ENCODE measurements at places on chromosomes 3 and 15. TPM values are rescaled to one million over a fixed set of nuclear protein-coding genes. Genes with fewer than 3 reads are reported as not detected.

The SLC28A2 gene
- not detected for total RNA-seq

DNA sequence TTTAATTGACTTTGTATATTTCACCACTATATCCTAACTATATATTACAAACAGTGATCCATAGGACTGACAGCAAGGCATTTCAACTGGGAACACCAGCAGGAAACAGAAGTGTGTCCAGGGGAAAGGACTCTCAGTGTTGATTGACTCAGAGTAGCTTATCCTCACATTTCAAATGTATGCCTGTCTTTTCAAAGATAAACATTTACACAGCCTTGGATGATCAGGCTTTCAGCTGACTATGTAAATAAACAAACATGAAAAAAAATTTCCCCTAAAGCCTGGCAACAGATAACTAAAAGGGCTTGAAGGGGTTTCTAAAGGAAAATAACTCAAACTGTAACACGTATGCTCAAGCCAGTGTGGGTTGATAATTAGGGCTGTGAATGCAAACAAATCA lies 321.8 kb downstream of the TBC1D5 start:
- no peak for DNase-seq

- no peak for DNase-seq
Measured at GRCh38 chr3:179227349-179227748, 23.6 kb downstream of the KCNMB3 start.

- no peak for DNase-seq
Measured at GRCh38 chr15:39573844-39574243, 7.0 kb upstream of the THBS1 start.

GRCh38 chr3:125057186-125057850 lies 1.5 kb upstream of the HEG1 start:
- DNase-seq: no peak

The LMOD3 gene
- total RNA-seq: 162 TPM

DNA sequence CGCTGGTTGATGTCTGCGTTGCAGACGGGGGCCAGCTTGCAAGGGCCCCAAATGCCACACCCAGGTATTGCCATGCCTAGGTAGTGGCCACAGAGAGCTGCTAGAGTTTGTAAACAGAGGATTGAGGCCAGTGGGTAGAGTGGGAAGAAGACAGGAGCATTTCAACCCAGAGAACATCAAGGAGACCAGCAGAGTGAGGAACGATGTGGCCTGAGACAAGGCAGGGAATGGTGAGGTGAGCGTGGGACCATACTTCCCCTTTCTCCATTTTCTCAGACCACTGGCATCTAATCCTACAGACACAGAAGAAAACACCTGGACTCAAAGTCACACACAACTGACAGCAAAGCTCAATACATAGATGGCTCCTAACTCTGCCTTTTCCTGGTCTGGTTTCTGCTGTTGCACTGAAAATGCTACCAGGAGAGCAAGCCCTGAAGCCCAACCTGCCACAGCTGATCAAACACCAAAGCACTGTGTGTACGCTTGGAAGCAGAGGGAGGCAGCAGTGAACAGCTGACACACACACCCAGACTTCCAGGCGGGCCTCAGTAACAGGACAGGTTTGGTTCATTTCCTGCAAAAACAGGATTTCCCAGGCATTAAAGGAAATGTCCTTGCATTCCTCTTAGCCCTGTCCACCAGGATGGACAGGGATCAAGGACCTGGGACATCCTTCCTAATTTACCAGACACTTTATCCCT lies 1.6 kb downstream of the FAM174B start:
- no peak for DNase-seq

The RAB6B gene
- 51.6 TPM for total RNA-seq

The CCRL2 gene
- total RNA-seq: 1.4 TPM

DNA sequence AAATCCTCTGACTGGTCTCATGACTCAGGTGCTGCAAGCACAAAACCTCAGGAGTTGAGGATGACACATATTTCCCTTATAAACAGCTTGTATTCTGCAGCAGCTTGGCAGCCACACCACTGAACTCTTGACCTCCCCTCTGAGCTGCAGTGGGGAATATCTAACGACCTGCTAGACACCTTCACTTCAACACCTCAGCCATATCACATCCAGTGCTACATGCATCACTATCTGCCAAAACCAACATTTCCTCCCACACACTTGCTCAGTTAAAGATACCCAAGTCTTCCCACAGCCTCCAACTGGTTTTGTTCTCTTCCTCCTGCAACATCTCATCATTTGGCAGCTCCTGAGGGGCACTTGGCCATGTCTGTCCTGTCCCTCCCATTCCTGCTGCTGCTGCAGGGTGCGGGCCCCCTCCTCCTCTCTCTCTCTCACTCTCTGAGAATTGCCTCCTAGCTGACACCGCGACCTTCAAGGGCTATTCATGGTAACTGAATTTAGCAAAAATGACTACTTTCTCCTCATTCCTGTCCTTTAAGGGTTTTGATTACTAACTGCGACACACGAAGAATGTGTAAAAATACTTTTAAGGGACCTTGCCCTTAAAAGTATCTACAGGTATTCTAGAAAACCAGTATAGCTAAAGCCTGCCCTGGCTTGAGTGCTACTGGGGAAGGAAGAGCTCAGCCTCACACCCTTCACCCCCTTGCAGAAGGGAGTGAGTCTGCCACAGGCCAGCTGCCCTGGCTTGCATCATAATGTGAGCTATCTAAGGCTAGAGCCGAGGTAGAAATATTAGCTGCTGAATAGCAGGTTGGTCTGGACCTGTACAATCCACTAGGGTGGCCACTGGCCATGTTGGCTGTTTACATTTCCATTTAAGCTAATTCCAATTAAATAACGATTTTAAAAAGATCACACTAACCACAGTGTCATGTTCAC lies 5.0 kb upstream of the CCR9 start:
- no peak for DNase-seq

The SOX14 gene
- not detected for total RNA-seq

The SLC6A20 gene
- not detected for total RNA-seq

DNA sequence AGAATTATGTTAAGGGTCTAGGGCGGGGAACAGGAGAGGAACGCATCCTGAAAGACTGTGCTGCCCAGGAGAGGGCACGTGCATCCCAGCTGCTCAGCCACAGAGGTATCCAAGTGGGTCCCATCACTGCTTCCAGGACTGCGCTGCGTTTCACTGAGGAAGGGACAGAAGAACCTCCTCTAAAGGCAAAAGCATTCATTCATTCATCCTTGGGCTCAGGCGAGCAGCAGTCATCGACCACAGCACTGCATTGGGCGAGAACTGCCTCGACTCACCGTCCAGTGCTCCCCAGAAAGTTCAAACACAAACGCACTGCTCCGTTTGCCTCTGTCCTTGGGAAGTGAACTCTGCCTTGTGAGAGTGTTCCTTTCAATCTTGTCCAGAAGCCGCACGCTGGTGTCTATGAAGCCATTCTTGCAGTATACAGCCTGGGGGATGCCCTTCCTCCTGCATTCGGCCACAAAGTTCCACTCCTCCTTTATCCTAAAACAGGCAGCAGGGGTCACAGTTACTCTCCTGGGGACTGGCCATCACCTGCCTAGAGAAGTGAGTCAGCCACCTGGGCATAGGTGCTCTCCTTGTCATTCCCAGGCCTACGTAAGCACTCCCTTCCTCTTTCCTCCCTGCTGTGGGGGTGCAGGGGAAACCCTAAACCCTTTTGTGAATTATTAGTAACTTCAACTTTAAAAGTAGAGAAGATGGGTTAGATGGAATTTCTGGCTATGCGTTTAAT lies 21.2 kb downstream of the LRRC2 start:
- DNase-seq: no peak

The COL6A5 gene
- total RNA-seq: not detected

DNA sequence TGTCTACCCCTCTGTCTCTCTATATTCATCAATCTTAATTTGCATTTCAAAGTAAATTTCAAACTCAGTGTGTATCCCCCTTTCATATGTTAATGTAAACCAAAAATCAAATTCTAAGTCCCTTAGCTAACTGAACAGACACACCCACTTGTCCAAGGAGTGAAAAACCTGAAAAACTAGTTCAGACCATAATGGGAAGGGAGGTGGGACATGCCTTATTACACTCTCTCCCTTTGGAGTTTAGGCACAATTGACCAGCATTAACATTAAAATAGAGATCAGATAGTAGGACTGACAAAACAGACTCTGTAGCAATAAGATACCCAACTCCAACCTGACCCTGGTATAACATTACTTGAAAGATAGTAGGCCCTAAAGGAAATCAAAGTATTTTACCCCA lies 247.7 kb upstream of the GADL1 start:
- no peak for DNase-seq

GRCh38 chr3:149443545-149443912 lies 31.0 kb upstream of the TM4SF4 start:
- DNase-seq: no peak

The IL17RB gene
- 3.1 TPM for total RNA-seq

The SLC51B gene
- not detected for total RNA-seq

The ZPLD1 gene
- total RNA-seq: not detected

- no peak for DNase-seq
Measured at GRCh38 chr3:108201258-108201657, 21.0 kb downstream of the IFT57 start.

GRCh38 chr15:48352474-48353072 lies 21.3 kb downstream of the DUT start:
- DNase-seq: no peak

DNA sequence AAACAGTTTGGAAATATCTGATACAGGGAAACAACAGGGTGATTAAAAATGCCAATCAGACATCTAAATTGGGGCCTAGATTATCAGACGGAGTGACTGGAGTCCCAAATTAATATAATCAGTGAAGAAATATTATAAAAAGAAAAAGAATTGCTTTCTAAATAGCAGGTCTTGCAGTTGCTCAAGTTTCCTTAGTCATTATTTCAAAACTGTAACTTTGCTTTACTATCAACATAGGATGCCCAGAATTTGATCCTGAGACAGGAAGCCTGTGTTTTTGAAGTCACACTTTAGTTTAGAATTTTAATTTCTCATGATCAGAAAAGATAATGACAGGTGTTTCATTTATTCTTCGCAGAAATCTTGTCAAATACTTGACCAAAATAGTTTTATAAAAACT lies 105.9 kb downstream of the IL1RAP start:
- no peak for DNase-seq

The CCDC32 gene
- 17.5 TPM for total RNA-seq

DNA sequence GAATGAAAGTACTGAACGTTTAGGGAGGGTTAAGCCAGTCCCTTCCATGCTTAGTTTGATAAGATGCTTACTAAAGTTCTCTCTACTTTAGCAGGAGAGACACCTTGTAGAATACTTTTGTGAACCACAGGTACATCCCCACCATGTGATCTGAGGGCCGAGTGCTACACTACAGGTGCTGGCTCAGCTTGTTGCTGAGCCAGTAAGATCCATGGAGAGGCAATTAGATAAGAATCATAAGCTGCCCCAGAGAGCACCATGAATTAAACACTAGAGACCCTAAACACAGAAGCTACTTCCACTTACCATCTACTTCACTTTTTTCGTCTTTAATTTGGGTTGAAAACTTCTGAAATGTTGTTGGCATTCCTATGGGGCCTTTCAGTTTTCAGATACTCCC lies 70.5 kb upstream of the GOLGA8B start:
- no peak for DNase-seq

The SYNPR gene
- total RNA-seq: not detected

DNA sequence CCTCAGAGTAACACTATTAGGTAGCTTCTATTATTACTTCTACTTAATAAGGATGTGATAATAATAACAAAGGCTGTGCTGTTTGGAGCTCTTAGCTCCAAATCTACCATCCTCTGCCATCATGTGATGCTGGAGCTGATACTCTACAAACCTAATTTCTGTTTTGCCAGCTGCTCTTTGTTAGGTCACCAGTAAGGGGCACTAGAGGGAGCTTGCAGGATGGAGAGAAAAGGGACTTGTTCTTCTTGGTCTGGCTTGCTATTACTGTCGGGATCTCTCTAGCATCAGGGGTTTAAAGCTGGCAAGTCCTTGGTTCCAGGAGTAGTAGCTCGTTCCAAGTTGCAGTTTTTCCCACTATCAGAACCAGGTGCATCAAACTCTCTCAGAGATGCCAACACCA lies 194.9 kb upstream of the KBTBD8 start:
- DNase-seq: no peak

- DNase-seq: no peak
Measured at GRCh38 chr15:40493089-40493840, 22.5 kb downstream of the CHST14 start.

DNA sequence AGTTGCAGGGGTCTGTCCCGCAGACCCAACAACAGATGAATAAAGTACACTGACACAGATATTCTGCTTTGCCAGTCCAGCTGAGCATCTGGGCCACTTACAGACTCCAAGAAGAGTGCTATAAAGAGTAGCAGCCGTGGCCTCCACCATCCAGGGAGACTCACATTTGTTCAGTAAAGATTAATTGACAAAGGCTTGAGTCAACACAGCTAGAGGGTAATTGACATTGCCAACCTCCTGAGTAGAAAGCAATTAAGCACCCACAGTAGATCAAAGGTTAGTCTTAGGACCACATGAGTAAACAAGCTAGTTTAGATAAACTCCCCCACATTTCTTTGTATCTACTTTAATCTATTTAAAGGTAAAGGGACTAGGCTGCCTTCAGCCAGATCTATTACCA lies 16.3 kb upstream of the CRTC3 start:
- no peak for DNase-seq

GRCh38 chr3:14416453-14416852 lies 14.0 kb downstream of the SLC6A6 start:
- DNase-seq: no peak

The GNAT1 gene
- total RNA-seq: not detected

GRCh38 chr15:96736384-96736783 lies 405.9 kb downstream of the NR2F2 start:
- no peak for DNase-seq

The MCF2L2 gene
- total RNA-seq: 0.25 TPM

GRCh38 chr15:79218588-79219200 lies 63.8 kb upstream of the ANKRD34C start:
- no peak for DNase-seq

DNA sequence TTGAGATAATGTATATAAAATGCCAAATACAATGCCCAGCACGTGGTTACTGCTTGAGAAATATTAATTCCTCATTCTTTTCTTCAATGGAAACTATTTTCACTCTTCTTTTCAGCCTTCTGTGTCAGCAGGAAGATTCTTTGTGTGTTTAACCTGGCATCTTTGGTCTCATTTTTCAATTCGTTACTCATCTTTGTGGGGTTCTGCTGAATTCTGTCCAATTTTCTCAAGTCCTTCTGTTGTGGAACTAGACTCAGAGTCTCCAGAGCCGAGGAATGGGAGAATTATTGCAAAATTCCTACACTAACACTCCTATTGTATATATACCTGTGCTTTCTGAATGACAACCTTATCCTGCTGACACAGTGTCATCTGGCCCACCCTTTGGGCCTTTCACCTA lies 96.8 kb upstream of the RGMA start:
- no peak for DNase-seq

The TUBGCP4 gene
- 13.0 TPM for total RNA-seq

- DNase-seq: no peak
Measured at GRCh38 chr3:117898722-117899522, 1135.7 kb downstream of the IGSF11 start.

DNA sequence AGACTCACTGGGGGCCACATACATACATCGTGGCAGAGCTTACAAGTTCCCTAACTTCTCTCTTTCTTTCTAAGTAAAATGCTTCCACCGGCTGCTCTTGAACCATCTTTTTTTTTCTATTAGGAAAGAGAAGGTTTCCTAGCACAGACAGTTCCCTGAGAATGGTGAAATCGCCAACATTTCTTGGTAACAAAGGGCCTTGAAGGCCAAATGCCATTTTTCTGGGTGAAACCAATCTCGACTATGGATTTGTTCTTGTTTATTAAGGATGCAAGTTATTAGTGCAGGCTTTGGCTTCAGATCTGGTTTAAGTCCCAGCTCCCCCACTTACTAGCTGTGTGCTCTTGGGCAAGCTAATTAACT lies 3.0 kb downstream of the LMCD1 start:
- DNase-seq: no peak

Data from left ventricle myocardium superior (tissue), 1 donor.